Stimulated activated CD4-positive, alpha-beta T cell treated with anti-CD3 and anti-CD28 coated beads, Interleukin-4, amount 100 ng/mL, for 1 hour (primary cell): ENCODE measurements at places on chromosomes 7 and 10.

- no peak for DNase-seq
These were observed 373.5 kb downstream of the KCNMA1 start for GRCh38 chr10:77264107-77264506.

DNA sequence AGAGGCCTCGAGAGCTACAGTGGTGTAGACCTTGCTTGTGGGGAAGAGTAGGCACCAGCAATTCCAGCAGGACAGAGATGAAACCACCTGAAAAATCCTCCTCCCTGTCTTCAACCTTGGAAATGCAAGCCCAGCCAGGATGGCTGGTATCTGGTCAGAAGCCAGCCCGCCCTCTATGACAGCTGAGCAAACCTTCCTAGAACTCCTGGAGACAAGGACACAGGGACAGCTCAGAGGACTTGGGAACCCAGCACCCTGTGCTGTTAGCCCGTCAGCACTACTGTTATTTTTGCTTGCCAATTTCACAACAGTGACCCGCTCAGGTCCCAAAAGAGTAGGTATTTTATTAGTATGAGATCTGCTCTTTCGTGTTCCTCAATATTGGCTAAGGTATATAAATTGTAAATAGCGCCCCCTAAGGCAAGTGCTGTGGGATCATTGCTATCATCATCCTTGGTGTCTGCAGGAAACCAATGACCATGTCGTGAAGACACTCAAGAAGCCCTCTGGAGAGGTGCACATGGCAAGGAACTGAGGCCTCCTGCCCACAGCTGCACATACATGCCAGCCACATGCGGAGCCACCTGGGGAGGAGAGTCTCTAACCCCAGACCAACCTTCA, 156.5 kb upstream of the CHST15 start:
- DNase-seq: no peak

DNA sequence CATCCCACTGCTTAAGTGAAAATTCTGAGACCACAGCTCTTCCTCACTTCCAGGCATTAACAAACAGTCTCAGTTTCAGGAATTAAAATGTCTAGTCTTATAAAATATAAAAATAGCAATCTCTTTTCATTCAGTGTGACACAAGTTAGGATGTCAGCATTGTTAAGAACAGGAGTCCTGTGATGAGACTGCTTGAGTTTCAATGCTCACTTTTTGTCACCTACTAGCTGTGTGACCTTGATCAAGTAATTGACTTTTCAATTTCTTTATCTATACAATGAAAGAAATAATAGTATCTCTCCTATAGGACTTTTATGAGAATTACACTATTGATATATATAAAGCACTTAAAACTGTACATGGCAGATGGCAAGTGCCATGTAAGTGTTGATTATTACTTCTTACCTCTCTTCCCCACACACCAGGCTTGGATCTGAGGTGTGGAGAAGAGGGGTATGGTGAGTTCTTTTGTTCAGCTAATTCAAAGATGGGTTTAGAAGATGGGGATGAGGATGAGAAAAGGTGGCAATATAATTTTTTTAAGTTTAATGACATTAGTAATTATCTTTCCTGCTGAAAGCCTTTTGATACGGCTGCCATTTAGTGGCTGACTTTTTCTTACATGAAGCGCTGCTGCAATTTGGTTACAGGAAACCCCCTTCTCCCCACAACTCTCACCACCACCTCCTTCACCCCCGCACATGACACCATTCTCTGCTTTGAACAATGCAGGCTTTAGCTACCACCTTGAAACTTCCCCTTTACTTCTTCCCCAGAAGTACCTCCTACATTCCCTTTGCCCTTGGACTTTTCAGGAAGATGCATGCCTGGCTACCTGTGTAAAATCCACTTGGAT, 20.8 kb upstream of the HYAL4 start:
- DNase-seq: peak; percentile 28

- peak; percentile 27 for DNase-seq
These were observed 171.1 kb downstream of the FAM107B start for GRCh38 chr10:14603534-14604102.

DNA sequence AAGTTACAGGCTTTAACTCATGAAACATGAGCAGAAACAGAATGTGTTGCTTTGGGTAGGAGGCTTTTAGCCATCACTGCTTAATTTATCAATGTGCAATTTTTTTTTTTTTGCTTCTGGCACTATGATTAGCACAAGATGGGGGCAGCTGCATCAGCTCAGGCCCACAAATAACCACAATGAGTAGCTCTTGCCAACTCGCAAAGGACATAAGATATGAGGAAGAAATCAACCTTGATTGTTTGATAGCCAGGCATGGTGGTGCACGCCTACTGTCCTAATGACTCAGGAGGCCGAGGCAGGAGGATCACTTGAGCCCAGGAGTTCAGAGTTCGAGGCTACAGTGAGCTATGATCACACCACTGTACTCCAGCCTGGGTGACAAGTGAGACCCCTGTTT, 12.3 kb downstream of the NOD1 start:
- no peak for DNase-seq

GRCh38 chr7:126398285-126398684, 854.5 kb downstream of the GRM8 start:
- DNase-seq: no peak

DNA sequence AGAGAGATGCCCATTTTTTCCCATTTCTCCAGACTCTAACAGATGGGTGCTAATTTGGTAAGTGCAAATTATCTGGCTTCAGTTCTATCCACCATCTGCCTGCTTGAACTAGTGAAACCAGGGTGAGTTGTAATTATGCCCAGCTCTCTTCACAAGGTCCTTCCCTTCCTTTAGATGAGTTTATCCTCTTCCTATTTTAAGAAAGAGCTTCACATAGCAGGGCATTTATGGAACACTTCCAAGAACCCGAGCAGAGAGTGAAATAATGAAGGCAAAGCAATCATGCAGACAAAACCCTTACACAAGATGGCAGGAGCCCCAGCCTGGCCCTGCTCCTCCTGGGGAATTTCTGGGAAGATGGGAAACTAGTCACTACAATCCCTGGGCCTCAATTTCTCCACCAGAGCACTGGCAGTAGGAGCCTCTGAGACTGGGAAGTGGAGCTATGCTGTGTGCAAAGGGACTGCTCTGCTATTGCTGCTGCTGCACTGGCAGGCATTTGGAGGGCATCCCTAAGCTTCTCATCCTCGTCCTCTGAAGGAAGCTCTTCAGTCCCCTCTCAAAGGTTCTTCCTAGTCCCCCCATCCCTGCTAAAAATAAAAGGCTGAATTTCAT, 33.7 kb upstream of the PLXNA4 start:
- DNase-seq: no peak

DNA sequence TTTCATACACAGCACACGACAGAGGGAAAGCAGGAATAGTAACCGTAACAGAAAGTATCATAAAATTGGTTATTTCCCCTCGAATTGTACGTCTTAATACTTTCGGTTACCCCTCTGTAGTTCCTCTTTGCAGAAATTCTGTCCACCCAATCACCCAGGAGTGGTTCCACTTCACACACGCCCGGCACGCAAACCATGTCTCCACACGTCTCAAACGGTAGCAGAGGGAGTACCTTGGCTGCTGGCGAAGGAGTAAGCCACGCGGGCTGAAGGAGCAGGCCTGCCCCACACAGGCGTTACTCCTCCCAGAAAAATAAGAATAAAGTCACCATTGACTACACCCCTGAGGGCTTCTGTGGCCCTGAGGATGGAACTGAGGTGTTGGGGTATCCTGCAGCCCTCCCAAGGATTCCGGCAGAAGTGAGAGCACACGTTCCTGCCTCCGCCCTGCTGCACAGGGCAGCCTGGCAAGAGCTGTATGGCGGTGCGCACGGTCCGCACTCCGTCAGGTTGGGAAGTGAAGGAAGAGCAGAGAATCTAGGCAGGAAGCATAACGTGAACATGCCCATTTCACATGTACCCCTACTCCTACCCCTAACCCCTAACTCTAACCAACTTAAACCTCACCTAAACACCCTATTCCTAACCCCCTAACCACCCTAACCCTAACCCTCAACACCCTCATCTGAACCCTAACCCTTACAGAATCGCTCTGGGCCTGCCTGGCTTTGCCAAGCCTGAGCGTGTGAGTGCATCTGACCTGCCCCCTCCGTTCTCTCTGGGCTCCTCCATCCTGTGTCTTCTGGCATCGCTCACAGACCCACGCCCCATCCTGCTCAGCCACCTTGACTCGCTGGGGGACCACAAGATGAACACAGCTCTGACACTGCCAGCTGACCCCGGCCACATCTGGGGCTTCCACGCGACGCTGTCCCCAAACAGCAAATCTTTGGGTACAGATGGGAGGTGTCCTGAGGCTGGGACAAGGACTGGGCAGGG, 18.2 kb downstream of the GPR146 start:
- DNase-seq: no peak

- no peak for DNase-seq
These were observed 31.9 kb downstream of the RPS24 start for GRCh38 chr10:78065611-78066010.

DNA sequence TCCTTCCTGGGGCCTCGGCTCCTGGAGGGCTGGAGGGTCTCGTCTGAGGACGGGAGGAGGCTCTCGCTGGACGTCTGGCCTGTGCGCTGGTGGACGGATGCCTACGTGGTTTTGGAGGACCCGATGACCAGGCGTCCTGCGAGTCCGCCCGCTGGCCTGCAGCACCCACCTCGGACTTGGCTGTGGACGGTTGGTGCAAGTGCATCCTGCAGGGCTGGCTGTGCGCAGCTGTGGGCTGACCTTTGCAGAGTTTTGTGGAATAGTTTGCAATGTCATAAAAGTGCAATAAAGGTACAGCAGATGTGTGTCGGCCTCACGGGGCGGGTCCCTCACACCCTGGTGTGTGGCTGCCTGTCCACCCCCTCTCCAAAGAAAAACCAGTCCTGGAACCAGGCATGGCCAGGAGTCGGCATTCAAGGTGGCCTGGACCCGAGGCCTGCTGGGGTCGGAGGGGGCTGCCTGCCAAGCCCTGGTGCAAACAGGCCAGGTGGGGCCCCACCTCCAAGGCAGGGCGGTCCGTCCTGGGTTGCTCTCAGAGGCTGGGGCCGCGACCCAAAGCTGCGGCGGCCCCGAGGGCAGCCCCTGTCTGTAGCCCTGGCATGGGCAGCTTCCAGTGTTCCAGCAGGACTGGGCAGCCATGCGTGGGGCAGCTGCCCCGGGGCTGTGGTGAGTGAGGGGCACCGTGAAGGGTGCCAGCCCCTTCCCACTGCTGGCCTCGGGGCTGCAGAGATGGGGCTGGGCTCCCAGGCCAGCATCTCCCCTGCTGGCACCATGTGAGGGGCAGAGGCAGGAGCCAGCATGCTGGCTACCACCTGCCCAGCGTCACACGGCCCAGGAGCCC, 29.3 kb upstream of the FOXL3 start:
- DNase-seq: no peak

GRCh38 chr10:50580262-50580891, 43.4 kb downstream of the SGMS1 start:
- no peak for DNase-seq

GRCh38 chr10:32909456-32909855, 48.6 kb downstream of the ITGB1 start:
- no peak for DNase-seq

DNA sequence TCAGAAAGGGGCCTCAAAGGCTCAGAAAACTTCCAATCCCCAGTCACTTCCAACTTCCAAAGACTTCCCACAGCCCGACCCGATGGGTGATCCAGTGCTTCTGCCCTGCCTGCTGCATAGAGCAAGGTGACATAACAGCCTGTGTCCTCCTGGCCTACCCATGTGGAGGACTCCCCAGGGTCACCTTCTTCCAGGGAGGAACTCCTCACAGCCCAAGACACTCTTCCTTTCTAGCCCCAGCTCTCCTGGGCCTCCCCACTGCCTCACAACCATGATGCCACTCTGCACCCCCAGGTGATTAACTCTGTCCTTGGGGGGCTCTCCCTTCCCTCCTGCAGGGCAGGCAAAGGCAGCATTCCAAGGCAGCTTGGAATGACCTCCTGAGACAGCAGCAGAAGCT, 158.4 kb upstream of the PDE1C start:
- DNase-seq: no peak

DNA sequence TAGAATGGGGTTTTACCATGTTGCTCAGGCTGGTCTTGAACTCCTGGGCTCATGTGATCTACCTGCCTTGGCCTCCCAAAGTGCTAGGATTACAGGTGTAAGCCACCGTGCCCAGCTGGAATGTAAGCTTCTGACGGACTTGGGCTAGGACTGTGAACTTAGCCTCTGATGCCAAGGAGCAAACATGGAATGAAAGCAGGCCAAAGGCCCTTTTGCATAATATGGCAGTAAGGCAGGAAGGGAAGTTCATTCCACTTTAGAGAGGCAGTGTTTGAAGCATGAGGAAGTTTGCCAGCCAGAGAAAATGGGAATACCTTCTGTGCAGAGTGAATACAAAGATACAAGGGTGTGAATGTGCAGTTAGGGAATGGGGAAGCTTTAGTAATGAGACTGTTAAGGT, 20.3 kb downstream of the VCL start:
- DNase-seq: no peak

DNA sequence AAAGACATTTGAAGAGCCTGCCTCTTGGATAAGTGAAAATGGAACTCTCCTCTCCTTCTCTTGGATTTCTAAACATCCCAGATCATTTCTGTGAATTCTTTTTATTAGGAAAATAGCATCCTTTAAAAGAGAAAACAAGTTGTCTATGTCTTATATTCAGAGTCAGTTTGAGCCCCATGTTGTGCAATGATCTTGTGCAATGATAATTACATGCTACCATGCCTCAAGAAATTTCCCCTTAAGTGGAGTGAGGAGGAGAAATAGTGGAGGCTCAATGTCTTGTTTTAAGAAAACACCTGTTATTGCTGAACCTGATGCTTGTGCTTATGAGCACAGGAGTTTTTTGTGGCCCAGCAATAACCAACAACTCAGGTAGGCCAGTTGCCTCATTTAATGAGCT, 103.6 kb downstream of the NPSR1 start:
- no peak for DNase-seq

DNA sequence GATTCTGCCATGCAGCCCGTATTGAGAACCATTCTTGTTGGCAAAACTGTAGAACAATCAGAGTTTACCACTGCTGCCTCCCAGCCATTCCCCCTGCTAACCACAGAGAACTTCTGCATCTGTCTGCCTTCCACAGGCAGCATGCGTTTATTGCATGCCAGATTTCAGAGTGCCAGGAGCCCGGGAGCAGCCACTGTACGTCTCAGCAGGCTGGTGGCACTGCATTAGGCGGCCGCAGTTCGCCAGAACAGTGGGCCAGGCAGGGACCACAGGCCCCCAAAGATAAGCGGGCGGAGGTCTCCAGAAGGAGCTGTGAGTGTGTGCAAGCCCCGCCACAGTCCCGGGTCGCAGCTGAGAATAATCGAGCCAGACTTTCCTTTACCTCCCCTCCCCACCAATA, 31.8 kb downstream of the ZNF467 start:
- no peak for DNase-seq

DNA sequence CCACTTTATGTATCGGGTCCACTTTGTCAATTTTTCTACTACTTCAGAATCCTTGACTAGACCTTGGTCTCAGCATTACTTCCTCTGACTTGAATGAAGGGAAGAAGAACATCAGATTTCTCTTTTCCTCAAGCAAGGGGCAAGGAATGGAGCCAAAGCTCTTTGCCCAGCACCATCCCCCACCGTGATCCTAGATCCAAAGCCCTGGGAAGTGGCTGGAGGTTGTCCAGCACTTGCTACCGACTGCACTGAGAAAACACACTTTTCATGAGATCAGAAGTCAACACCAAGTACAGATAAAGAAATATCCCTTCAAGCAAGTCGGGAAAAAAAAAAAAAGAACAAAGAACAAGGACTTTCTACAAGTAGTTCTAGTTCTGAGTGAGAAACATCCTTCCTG, 102.1 kb upstream of the DDC start:
- DNase-seq: no peak
